Vagina (tissue), 2 donors: ENCODE measurements at places on chromosomes 6 and 20. TPM values are rescaled to one million over a fixed set of nuclear protein-coding genes. Genes with fewer than 3 reads are reported as not detected.
A peak's percentile ranks its signal among the peaks of the same experiment; 100 is the strongest.

- H3K27ac ChIP-seq, result no peak overlapping the region
- no peaks in the 10 kb centered on the region for H3K36me3 ChIP-seq
- no peak for DNase-seq
- no peaks in the 10 kb centered on the region for H3K27me3 ChIP-seq
- H3K4me1 ChIP-seq, result peaks cover 3% of the 10 kb centered on the region
Measured at GRCh38 chr6:156009656-156010055, 554.0 kb upstream of the NOX3 start.

GRCh38 chr20:33305589-33306057, 22.6 kb downstream of the BPIFB1 start:
- H3K36me3 ChIP-seq, result no peaks in the 10 kb centered on the region
- H3K4me1 ChIP-seq, result no peaks in the 10 kb centered on the region
- H3K4me3 ChIP-seq, result no peak overlapping the region
- no peak for DNase-seq
- no peaks in the 10 kb centered on the region for H3K27me3 ChIP-seq

DNA sequence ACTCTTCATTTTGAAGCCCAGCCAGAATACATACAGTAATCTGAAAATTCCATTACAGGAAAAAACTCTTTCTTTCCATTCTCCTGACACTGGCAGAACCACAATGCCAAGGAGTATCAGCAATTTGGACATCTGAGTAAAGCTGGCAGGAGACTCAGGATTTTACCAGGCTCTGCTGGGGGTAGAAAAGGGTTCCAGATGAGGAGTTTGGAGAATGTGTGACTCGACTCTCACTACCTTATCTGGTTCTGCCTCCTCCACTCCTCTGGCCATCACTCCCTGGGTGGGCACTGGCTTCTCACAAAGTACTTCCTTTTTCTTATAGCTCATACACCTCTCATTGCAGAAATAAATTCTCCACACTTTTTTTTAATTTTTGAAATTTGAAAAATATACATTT, 10.6 kb upstream of the WFDC8 start:
- no peaks in the 10 kb centered on the region for H3K36me3 ChIP-seq
- no peaks in the 10 kb centered on the region for H3K27me3 ChIP-seq
- DNase-seq, result no peak
- H3K27ac ChIP-seq, result no peak overlapping the region

GRCh38 chr6:148602136-148602535, 144.7 kb upstream of the UST start:
- H3K4me1 ChIP-seq, result no peaks in the 10 kb centered on the region
- no peak for DNase-seq
- no peaks in the 10 kb centered on the region for H3K27me3 ChIP-seq
- no peak overlapping the region for H3K4me3 ChIP-seq
- H3K27ac ChIP-seq, result no peak overlapping the region

DNA sequence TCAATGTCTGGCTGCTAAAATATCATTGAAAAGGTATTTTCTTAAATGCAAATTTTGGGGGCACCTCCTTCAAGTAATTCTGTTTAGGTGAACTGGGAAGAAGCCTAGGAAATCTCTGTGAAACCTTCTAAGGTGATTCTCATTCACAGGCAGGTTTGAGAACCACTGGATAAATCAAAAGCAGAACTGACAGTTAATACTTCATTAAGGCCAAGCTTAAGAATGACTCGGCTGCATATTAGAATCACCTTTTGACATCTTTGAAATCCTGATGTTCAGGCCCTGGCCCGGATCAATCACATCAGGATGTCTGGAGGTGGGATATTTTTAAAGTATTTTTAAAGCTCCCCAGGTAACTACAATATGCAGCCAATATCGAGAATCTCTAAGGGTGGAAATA, 50.6 kb downstream of the FKBP1C start:
- DNase-seq, result no peak
- no peaks in the 10 kb centered on the region for H3K4me1 ChIP-seq
- no peaks in the 10 kb centered on the region for H3K27me3 ChIP-seq
- H3K27ac ChIP-seq, result no peak overlapping the region
- H3K4me3 ChIP-seq, result no peak overlapping the region

GRCh38 chr6:130063806-130064205, 45.4 kb downstream of the L3MBTL3 start:
- no peaks in the 10 kb centered on the region for H3K27me3 ChIP-seq
- no peak for DNase-seq
- no peaks in the 10 kb centered on the region for H3K36me3 ChIP-seq
- H3K4me3 ChIP-seq, result no peak overlapping the region
- H3K27ac ChIP-seq, result no peak overlapping the region

- no peaks in the 10 kb centered on the region for H3K27me3 ChIP-seq
- no peak overlapping the region for H3K4me3 ChIP-seq
- no peak for DNase-seq
Measured at GRCh38 chr6:130587778-130588520, 222.1 kb downstream of the TMEM200A start.

DNA sequence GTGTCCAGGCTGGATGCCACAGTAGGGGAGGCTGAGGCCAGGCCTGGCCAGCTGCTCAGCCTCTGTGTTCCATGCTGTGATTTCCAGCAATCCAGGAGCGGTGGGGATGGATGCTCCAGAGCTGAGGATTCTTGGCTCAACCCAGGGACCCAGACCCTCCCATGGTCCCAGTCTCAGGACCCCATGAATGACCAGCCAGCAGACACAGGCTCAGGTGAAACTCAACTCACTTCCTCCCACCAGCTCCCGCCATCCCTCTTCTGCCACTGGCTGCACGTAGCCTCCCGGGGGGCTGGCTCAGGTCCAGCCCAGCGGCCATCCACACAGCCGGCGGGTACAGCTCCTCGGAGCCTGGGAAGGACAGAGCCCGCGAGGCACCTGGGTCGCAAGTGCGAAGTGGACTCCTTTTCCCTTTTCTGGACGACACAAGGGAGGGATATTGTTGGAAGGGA, 54.5 kb upstream of the DACT2 start:
- H3K27ac ChIP-seq, result no peak overlapping the region
- no peaks in the 10 kb centered on the region for H3K27me3 ChIP-seq
- no peaks in the 10 kb centered on the region for H3K4me1 ChIP-seq
- DNase-seq, result no peak
- H3K36me3 ChIP-seq, result no peaks in the 10 kb centered on the region
- H3K4me3 ChIP-seq, result no peak overlapping the region

DNA sequence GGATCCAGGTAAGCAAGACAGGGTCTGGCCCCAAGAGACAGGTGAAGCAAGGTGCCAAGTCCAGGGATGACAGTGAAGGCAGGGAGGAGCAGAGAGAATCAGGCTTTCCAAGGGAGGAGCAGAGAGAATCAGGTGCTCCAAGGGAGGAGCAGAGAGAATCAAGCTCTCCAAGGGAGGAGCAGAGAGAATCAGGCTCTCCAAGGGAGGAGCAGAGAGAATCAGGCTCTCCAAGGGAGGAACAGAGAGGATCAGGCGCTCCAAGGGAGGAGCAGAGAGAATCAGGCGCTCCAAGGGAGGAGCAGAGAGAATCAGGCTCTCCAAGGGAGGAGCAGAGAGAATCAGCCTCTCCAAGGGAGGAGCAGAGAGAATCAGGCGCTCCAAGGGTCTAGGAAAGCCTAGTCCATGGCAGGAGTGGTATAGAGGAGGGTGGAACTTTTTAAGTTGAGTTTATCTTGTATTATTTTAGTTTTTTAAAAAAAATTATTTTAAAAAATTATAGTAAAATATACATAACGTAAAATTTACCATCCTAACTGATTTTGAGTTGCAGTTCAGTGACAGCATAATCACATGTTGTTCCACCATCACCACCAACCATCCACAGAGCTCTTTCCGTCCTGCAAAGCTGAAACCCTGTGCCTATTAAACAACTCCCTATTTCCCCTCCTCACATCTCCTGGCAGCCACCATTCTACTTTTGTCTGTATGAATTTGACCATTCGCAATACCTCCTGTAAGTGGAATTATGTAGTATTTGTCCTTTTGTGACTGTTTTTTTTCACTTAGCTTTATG, 64.1 kb downstream of the SASH1 start:
- H3K4me3 ChIP-seq, result no peak overlapping the region
- H3K27ac ChIP-seq, result peak overlapping the region; percentile 80
- DNase-seq, result no peak
- peaks cover 42% of the 10 kb centered on the region for H3K4me1 ChIP-seq
- no peaks in the 10 kb centered on the region for H3K27me3 ChIP-seq

DNA sequence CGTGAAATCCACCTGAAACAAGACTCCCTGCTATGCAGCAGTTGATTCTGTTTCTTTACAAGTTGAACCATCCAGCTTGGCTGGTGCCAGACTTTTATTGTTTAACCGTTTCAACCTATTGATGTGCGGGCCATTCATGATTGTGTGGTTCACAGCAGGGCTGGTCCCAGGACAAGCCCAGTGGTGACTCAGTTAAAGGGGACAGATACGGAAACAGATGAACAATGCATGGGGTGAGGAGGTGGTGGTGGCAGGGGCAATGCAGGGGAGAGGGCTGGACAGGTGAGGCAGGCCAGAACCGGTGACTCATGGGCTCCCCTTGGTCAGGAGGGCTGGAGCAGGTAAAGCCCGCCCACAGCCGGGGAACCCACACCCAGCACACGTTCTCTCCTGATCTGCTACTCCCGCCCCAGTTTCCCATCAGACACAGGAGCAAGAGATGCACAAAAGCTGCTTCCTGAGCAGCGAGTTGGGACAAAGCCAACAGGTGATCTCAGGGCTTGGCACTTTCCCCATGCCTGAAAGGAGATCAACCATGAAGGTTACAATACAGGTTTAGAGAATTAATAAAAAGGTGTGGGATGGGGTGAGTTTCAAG, 232.2 kb downstream of the LY86 start:
- DNase-seq, result no peak
- H3K4me1 ChIP-seq, result peaks cover 7% of the 10 kb centered on the region
- no peak overlapping the region for H3K27ac ChIP-seq
- H3K36me3 ChIP-seq, result no peaks in the 10 kb centered on the region

GRCh38 chr6:16321826-16322225, 83.4 kb downstream of the GMPR start:
- no peaks in the 10 kb centered on the region for H3K27me3 ChIP-seq
- peaks cover 11% of the 10 kb centered on the region for H3K36me3 ChIP-seq
- peak overlapping the region; percentile 87 for H3K27ac ChIP-seq

DNA sequence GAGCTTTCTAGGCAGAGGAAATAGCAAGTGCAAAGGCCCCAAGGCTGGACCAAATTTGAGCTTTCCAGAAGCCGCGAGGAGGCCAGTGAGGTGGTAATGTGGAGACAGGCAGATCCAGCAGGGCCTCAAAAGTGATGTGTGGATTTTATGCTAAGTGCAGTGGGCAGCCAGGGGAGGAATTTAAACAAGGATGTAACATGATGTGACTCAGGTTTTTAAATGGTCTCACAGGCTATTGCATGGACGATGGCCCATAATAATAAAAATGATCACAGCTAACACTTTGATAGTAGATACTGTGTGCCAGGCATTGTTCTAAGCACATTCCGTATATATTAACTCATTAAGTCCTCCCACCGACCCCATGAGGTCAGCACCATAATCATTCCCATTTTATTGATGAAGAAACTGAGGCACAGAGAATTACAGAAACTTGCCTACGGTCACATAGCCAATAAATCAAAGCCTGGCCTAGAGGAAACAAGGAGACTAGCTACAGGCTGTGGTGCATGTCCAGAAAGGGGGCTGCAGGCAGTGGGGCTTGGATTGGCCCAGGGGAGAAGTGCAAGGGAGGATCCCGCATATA, 18.0 kb upstream of the PREX1 start:
- H3K27ac ChIP-seq, result no peak overlapping the region
- no peaks in the 10 kb centered on the region for H3K27me3 ChIP-seq
- H3K4me1 ChIP-seq, result no peaks in the 10 kb centered on the region
- no peaks in the 10 kb centered on the region for H3K36me3 ChIP-seq
- no peak for DNase-seq

- peaks cover 17% of the 10 kb centered on the region for H3K4me1 ChIP-seq
- H3K4me3 ChIP-seq, result peak overlapping the region; percentile 90
- H3K27ac ChIP-seq, result peak overlapping the region; percentile 87
- no peak for DNase-seq
- H3K36me3 ChIP-seq, result no peaks in the 10 kb centered on the region
Measured at GRCh38 chr6:116682334-116682712, 1.3 kb downstream of the KPNA5 start.

DNA sequence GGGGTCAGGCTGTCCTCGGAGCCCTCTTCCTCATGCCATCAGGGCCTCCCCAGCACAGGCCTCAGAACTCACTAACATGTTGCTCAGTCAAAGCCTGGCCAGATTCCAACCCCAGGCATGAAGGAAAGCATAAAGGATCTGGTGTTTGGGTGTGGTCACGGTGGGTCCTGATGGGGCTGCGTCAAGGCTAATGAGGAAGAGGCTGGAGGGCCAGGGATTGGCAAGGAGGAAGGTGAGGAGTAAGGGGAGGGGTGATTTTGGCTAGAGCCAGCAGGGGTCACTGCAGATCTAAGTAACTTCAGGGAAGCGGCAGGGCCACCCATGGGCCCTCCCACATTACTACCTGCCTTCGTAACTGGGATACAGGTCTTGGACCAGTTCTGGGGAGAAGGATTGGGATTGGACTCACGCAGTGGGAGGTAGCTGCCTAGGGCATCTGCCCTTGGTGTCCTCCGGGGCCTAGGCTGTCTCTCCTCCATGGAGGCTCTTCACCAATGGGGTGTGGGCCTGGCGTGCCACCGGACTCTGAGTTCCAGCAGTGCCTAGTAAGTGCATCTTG, 36.2 kb upstream of the MRPS18A start:
- H3K36me3 ChIP-seq, result no peaks in the 10 kb centered on the region
- no peak for DNase-seq
- H3K4me3 ChIP-seq, result no peak overlapping the region
- peak overlapping the region; percentile 69 for H3K27ac ChIP-seq
- peaks cover 38% of the 10 kb centered on the region for H3K4me1 ChIP-seq

- no peak overlapping the region for H3K4me3 ChIP-seq
- no peaks in the 10 kb centered on the region for H3K27me3 ChIP-seq
- DNase-seq, result no peak
Measured at GRCh38 chr6:135875446-135875845, 23.9 kb downstream of the PDE7B start.

DNA sequence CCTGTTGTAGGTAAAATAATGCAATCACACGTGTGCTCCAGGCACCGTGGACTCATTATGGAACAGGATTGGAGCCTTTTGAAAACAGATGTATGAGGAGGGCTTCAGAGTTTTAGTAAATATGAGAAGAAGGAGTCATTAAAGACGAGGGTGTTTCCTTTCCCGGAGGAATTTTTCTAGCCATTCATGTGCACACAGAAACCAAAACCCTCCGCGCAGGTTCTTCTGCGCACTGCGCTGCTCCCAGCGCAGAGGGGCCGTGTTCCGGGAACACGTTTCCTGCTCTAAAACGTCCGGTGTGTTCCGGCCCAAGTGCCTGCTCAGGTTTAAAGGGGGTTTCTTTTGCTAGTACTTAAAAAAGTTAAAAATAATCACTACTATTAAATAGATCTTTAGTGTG, 11.6 kb downstream of the GPR31 start:
- no peaks in the 10 kb centered on the region for H3K27me3 ChIP-seq
- H3K4me1 ChIP-seq, result no peaks in the 10 kb centered on the region
- DNase-seq, result no peak
- H3K4me3 ChIP-seq, result no peak overlapping the region

Gene PLCB4
- total RNA-seq, result 12.0 TPM

Gene RRP36
- total RNA-seq, result 36.6 TPM

Gene MUCL3
- total RNA-seq, result 0.49 TPM

Gene PMEPA1
- 11.3 TPM for total RNA-seq

Gene PNLDC1
- total RNA-seq, result not detected

Gene ADGRF4
- 10.1 TPM for total RNA-seq

Gene MLN
- total RNA-seq, result not detected

Gene CLPSL1
- not detected for total RNA-seq
